Stimulated activated CD8-positive, alpha-beta memory T cell treated with anti-CD3 and anti-CD28 coated beads, Interleukin-4, amount 100 ng/mL, for 24 hours (primary cell): ENCODE measurements at places on chromosomes 2 and 18.
A peak's percentile ranks its signal among the peaks of the same experiment; 100 is the strongest.

- DNase-seq, result no peak
Observed at GRCh38 chr2:219149667-219150066, 10.9 kb downstream of the NHEJ1 start.

DNA sequence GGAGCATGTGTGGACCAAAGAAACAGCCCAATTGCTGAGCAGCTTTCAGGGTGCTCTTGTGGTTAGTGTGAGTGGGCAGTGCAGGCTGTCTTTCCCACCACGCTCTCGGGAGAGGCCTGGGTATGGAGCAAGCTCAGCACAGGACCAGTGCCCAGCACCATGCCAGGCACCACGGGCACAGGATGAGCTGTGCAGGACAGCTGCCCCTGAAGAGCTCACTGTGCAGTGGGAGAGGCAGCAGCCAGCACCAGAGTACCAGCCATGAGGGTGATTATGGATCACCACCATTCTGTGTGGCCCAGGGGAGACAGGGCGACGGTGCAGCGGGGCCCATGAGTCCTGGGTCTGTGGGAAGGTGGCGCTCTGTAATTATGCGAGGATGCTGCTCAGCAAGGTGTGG is 29.7 kb upstream of the FAHD2A start:
- DNase-seq, result no peak

- DNase-seq, result no peak
Observed at GRCh38 chr2:162267496-162267895, 24.3 kb upstream of the FAP start.

DNA sequence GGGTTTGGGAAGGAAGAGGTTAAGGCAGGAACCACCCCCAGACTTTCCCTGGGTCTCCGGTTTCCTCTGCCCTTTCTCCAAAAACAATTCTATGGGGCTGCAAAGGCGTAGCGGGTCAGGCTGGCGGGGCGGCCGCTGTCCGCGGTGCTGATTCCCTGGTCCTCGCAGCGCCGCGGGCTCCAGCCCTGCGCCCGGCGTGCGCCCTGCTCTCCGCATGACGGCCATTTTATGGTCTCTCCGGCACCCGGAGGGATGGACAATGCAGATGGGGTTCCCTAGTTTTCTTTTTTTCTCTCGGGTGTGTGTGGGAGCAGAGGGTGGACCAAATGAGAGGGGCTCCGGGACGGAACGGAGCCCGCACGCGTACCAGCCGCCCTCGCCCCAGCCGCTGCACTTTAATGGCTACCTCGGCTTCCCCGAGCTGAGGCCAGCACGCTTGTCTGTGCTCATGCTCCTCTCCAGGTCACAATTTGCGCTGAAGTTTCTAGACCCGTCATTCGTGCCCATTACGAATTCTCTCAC is 1.6 kb downstream of the ST8SIA3 start:
- DNase-seq, result peak; percentile 1

DNA sequence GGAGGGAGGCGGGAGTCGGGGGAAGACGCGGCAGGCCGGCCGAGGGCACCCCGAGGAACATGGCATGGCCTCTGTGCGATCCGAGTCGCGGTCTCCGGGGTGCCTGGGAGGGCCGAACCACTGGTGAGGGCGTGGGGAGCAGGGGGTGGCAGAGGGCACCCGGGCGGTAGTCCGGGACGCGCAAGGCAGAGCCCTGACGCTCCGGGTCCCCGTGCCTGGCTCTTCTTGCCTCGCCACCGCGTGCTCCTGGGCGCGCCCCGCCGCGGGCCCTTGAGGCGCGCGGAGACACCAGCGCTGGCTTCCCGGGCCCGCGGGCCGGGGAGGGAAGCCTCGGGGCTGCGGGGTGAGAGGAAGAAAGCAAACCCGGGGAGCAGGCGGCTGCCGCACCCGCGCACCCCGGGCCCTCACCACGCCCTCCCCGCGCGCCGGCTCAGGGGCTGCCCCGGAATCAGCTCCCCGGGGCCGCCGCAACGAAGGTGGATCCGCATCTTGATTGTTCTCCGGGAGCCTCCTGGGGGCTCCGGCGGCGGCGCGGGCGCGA is 4.3 kb downstream of the SOX11 start:
- no peak for DNase-seq

GRCh38 chr2:85682378-85682777 is 11.8 kb upstream of the GNLY start:
- DNase-seq, result no peak

DNA sequence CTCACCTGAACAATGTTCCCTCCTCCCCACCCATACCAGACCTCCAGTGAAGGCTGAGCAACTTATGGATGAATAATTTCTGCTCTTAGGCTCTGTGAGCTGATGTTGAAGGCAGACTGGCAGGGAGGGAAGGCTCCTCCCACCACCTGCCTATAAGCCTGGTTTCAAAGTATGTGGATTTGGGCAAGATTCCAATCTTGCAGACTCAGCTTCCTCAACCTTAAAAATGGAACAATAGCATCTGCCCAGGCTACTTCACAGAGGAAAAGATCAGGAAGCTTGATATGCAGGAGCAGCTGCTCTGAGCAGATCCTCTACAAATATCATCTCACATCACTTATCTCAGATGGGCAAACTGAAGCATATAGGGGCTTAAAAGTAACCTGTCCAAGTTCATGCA is 112.2 kb downstream of the ZFP36L2 start:
- DNase-seq, result no peak

DNA sequence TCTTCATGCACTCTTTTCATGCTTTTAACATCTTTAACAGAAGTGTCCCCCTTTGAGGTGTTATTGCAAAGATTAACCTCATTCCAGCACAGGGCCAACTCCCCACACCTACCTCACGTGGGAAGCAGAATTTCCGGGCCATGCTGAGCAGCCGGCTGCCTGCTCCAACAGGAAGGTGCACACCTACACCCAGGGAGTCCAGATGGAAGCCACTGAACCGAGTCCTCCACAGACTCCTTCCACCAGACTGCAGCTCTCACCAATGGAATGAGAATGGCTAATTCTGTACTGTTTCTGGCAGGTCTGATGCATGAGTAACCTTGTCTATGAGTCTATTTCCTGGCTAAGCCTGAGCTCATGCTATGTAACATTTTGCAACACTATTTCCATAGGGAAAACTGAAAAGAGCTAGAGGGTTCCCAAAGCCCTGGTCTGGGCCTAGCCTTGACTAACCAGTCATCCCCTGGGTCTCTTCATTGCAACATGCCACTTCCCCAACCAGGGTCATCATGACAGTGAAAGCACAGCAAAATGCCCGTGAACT is 11.0 kb downstream of the ERFE start:
- DNase-seq, result no peak

- DNase-seq, result no peak
Observed at GRCh38 chr2:238320648-238321281, 447 bp downstream of the TRAF3IP1 start.

DNA sequence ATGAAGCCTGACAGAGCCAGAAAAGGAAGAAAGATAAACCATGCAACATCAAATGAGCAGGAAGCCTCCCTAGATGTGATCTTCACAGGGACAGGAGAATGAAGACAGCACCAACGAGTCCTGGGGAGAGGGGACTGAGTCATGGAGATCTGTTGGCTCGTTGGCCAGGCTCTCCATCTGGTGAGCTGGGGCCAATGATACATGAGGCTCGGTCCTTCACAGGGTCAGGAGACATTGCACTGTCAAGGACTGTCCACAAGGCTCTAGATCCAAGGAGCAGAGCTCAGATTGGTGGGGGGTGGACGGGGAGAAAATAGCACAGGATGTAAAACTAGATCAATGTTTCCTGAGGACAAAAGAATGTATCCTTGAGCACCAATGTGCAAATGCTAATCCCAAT is 735 bp downstream of the CD207 start:
- DNase-seq, result no peak

GRCh38 chr2:116724550-116724949 is 1089.9 kb upstream of the DDX18 start:
- no peak for DNase-seq
